ENCODE measurements at places on chromosomes 3 and 15.

DNA sequence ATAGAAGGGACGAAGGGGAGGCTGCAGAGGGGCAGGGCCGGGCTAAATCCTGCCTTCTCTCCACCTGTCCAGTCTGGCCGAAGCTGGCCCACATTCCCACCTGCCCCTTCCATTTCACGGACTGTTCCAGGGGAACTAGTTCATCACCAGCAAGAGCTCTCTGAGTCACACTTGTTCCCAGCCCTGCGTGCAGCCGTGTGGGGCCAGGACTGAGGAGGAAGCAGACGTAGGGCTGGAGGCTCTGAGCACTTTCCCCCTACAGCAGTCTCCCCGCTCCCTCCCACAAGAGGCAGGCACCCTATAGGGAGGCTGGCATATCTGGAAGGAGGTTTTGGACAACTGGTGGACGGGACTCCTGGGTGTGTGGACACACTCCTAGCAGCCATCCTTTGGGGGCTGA, 3.0 kb downstream of the ITIH4 start:
- DNase-seq: no peak

DNA sequence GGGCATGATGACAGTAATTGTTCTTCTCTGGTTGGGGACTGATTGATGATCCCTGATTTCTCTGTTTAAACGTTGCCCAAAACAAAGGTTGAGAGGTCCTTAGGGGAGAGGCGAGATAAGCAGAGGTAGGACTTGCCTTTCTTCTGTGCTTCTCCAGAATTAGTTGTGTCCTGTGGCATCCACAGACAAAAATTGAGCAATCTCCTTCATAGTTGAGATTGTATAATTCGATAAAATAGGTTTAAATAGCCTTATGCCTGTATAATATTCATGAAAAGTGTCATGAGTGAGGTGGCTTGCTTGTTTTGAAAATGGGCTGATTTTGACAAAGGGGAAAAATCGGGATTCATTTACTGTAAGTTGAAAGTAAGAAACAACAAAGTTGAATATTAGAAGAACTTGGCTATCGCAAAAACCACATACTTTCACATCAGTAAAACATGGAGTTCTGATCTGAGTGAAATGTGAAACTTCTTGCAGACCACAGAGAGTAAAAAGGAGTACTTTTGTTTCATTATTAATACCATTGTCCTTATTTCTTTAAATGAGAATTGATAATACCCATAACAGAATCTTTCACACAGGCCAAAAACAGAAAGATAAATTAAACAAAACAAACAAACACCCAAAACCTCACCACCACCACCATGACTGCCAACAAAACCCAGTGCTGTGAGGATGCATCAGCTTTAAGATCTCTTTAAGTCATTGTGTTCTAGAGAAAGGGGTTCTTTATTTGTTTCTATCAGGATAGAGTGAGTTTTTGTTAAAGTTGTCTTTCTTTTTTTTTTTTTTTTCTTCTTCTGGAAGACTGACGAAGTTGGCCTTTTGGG, 155.7 kb downstream of the LPP start:
- no peak for DNase-seq

DNA sequence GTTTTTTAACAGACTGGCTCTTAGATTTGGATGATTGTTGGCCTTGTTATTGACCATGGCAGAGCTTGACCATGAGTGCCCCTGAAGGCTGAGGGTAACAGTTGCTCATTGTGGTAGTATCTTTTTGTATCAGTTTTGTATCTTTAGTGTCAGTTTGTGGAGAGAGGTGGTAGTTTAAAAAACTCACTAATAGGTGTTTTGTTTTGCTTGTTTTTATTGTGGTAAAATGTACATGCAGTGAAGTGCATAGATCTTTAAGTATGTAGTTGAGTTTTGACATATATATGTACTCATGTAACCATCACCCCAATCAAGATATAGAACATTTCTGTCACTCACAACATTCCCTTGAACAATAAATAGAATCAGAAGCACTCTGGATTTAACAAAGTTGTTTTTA, 9.8 kb downstream of the GMPS start:
- no peak for DNase-seq

- DNase-seq: no peak
Observed at GRCh38 chr15:90037511-90037860, 36.4 kb downstream of the ZNF710 start.

GRCh38 chr3:152517502-152517901, 248.8 kb downstream of the MBNL1 start:
- no peak for DNase-seq

- DNase-seq: no peak
Observed at GRCh38 chr3:36964817-36965216, 20.0 kb upstream of the TRANK1 start.

DNA sequence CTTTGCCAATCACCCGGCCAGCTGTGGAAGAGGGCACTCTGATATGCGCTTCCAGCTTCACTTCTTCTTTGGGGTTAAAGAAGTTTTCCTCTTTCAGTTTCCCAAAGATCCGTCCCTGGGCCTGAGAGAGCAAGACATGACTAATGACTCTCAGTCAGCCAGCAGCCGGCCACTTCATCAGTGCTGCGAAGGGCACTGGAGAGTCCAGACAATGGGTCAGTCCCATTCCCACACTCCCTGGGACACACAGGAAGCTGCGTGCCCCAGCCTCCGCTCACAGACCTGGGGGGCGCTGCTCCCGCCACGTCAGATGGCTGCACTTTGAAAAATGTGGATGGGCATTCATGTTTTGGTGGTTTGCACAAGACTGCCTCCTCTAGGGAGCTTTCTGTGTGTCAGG, 63.3 kb downstream of the SENP2 start:
- DNase-seq: no peak

DNA sequence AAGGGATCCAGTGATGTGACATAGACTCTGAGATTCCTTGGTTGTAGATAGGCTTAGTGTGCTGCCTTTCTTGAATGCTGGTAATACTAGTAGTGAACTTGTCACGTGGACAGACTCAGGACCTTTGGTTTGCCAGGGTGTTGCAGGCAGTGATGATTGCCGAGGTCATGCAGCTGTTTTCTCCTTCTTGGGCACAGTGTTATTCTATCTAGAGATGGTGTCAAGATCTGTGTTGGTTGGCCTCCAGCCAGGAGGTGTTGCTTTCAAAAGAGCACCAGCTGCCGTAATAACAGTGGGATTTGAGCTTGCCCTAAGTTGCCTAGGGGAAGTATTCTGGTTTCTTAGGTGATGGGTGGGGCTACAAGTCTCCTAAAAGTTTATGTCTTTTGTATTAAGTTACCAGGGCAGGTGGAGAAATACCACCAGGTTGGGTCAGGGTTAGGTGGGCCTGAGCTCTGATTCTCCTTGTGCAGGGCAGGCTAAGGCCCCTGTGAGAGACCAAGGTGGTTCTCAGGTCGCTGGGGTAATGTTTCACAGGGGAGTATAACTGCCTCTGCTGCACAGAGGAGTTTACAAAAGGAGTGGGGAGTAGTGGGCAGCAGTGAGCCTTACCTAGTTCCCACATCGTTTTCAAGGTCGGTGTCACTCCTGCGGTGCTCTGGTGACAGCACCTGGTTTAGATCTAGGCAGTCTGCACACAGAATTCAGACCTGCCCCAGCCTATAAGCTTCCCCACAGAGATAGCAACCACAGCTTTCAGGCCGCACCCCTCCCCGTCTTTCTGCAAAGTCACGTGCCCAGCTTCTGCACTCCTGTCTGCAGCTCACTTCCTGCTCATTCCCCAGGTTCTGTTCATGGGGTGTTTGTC, 350.3 kb downstream of the DOCK3 start:
- peak; percentile 31 for DNase-seq

GRCh38 chr15:85497172-85497569, 116.8 kb downstream of the AKAP13 start:
- DNase-seq: no peak

GRCh38 chr15:50707878-50708427, 21.4 kb upstream of the TRPM7 start:
- DNase-seq: no peak

- no peak for DNase-seq
Observed at GRCh38 chr3:48535578-48535977, 21.0 kb downstream of the PFKFB4 start.

- DNase-seq: no peak
Observed at GRCh38 chr3:45412763-45413162, 24.4 kb downstream of the LARS2 start.

DNA sequence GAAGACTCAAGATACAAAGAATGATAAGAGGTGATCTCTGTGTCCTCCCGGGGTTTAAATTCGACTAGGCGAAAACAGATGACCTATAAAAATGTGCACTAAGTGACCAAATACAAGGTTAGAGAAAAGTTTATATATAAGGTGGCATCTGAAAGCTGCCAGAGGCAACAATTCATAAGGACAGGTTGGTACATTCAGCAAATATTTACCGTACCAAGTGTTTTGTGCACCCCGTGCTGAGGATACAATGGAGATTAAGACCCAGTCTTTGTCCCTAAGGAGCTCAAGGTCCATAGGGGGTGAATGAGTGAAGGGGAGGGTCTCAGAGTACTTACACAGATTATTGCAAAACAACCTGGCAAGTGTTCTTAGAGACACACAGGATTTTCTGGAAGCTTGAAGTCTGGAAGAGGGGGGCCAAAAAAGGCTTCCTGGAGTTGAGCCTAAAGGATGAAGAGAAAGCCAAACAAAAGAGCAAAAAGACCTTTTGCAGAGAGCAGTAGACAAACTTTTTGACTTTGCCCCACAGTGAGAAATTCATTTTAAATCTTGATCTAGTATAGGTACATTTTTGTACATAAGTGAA, 71.4 kb upstream of the LRIG1 start:
- DNase-seq: no peak

DNA sequence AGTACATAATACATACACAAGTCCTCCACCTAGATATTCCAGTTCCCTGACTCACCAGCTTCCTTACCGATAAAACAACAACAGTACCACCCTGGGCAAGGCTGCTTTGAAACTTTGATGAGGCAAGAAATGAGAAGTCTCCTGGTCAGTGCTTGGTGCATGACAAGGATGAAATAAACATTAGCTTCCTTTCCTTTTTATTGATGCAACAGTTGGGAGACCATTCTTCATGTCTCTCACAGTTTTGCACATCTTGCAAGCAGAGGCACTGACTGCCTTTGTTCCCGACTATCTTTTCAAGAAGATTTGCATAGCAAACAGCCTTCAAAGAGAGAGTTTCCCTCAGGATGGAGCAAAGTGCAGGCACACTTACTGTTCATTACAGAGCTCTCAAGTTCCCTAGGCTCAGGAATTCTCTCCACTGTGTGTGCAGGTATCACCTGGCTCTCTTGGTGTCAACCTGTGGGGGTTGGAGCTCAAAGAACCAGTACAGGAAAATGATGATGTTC, 65.2 kb downstream of the MYLK start:
- no peak for DNase-seq

DNA sequence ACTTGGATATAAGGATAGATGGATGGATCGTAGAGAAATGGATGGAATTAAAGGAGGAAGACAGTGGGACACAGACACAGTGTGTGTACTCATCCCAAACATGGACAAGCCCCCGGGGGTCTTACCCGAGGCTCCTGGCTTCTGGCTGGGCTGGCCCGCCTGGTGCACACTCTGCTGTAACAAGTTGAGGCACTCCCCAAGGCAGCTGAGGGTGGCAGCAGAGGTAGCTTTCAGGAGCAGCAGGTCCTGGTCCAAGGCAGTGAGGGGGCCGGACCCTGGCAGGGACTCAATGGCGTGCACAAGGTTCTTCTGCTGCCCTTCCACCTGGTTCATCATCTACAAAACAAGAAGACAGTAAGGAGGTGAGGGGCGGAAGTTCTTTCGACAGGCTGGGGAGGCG, 215.1 kb downstream of the STT3B start:
- no peak for DNase-seq

DNA sequence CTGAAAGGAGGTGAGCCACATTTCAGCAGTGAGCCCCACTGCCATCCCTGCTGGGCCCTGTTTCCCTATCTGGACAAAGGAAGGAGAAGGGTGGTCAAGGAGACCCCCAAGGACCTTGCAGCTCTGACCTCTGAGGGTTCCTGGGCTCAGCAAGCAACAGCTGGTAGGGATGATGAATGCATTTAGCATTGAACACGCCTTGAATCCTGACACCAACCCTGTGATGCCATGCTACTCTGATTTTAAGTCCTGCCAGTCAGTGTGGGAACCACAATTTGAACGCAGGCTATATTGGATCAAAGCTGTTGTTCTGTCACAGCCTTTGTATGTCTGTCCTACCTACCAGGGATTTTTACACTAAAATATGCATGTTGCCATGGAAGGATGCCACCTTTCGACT, 6.5 kb downstream of the MPI start:
- DNase-seq: no peak
